Fibroblast of villous mesenchyme (primary cell): ENCODE measurements at places on chromosomes 5 and 9. TPM values are rescaled to one million over a fixed set of nuclear protein-coding genes. Genes with fewer than 3 reads are reported as not detected.

PCDHGB4 gene
- total RNA-seq = 11.0 and 13.4 TPM in 2 replicates

MCC gene
- 25.4 and 37.6 TPM in 2 replicates for total RNA-seq

SLC45A2 gene
- total RNA-seq = under 0.01 TPM in 1 of 2 replicates, not detected in the other

PCDHGB3 gene
- 3.9 and 5.2 TPM in 2 replicates for total RNA-seq

CYSRT1 gene
- total RNA-seq = under 0.01 and 0.64 TPM in 2 replicates

C5orf52 gene
- total RNA-seq = not detected in 2 replicates

CBY3 gene
- 0.32 TPM in 1 of 2 replicates, not detected in the other for total RNA-seq

GRCh38 chr5:65013166-65013565 lies 244.4 kb downstream of the CWC27 start:
- no peak for DNase-seq

DNA sequence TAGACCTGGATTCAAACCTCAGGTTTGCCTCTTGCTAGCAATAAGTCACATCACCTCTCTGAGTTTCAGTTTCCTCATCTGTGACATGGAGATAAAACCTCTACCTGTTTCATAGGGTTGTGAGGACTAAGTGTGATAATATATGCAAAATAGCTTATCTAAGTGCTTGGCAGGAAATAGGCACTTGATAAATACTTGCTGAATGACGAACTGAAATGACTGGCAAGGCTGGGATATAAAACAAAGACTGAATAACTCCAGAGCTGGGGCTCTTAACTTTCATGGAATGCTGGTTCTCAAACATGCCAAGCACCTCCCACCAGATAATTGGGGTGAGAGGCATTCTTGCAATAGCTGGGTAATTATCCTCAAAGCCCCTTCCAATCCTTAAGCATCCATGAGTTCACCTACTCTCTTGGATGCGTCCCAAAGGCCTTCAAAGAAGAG lies 87.6 kb downstream of the ADRB2 start:
- peak; percentile 36 for DNase-seq

GRCh38 chr5:163912046-163912445 lies 406.6 kb downstream of the MAT2B start:
- DNase-seq = no peak

- DNase-seq = no peak
Observed at GRCh38 chr9:9552665-9553064, 1060.1 kb downstream of the PTPRD start.

DNA sequence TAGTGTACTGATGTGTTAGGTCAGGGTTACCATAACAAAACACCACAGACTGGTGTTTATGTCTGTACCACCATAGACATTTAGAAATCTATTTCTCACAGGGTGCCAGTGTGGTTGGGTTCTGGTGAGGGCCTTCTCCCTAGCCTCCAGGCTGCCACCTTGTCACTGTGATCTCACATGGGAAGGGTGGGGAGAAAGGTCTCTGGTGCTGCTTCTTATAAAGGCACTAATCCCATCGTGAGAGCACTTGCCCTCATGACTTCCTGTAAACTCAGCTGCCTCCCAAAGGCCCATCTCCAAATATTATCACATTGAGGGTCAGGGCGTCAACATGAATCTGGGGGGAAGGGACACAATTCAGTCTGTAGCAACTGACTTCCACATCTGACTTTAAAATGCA lies 49.8 kb downstream of the PIK3R1 start:
- DNase-seq = peak; percentile 50

- no peak for DNase-seq
Observed at GRCh38 chr9:120711354-120711753, 2.9 kb downstream of the MEGF9 start.

- DNase-seq = peak; percentile 51
Observed at GRCh38 chr9:113511856-113512761, 48.6 kb downstream of the RGS3 start.

DNA sequence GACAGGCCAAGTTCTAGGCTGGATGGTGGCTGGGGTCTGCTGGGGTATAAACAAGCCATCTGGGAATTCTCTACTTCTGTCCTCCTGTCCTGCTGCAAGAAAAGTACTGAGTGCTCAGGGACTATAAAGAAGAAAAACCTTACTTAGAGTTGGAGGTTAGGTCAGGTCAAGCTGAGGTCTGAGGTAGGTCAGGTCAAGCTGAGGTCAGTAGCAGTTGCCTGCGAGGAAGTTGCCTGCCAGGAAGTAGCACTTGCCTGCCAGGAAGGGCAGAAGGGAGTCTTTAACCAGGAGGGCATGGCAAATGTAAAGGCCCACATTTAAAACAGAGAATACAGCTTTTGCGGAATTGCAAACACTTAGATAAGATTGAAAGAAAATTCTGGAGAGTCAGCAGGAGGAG lies 51.3 kb upstream of the PRLR start:
- DNase-seq = no peak

DNA sequence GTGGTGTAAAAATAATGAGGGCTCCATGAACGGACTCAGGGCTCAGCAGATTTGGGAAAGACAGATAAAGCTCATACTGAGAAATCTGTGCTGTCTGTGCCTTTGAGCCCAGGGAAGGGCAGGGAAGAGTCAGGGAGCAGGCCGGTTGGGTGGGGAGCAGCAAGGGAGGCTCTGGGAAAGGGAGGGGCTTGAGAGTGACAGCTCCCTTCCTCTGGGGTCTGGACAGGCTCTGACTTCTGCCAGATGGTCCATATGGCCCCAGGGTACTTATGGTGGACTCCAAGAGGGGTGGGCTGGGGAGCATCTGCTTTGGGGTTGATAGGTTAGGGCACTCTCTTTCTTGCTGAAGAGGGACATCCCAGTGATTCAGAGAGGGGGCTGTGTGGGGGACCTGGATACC lies 2.1 kb downstream of the NPR2 start:
- no peak for DNase-seq

- DNase-seq = no peak
Observed at GRCh38 chr5:107324809-107325208, 345.9 kb downstream of the EFNA5 start.

DNA sequence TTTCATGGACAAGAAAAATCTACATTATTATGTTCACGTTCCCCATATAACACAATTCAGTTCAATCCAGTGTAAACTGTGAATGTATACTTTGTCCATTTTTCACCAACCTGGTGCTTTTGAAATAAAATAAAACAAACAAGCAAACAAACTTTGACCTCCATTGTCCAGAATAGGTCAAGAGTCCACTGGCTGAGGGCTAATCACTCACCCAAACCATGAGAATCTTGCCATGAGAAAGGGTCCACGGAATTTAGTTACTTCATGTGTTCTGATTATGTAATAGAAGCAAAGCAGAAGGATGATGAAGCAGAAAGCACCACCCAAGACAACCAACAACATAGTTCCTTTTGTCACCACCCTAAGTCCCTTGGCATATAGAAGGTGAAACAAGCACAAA lies 28.7 kb downstream of the DIAPH1 start:
- no peak for DNase-seq
